Central memory CD8-positive, alpha-beta T cell (primary cell): ENCODE measurements at places on chromosomes 12 and 14.

DNA sequence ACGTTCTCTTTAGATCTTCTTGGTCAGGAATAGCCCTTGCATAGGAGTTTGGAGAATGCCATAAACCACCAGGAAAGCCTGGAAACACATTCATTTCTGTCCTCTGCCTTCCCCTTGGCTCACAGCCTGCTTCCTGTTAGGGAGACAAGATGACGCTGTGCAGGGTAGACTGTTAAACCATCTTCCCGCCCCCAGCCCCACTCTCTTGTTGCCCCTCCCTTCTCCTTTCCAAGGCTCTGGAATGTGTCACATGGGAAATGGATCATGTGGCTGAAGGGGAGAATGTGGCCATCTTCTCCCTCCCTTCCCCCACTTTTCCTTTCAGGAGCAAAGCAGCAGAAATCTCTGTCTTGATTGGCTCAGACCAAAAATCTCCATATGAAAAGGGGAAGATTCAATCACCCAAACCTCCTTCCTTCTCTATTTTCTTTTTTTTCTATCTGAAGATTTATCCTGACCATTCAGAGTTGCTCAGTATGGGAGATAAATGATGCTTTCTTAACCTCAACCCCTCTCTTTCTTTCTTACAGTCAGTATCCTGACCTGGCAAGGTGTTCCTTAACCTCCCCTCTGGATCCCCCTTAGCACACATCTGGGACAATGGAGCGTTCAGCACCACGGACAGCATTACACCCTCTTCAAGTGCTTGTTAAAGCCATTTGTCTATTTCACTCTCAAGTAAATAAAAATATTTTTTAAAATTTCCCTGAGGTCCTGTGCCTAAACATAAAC is 11.4 kb downstream of the GPR19 start:
- no peak for DNase-seq
- H3K27me3 ChIP-seq, result no peaks in the 10 kb centered on the region
- no peaks in the 10 kb centered on the region for H3K4me1 ChIP-seq
- H3K36me3 ChIP-seq, result no peaks in the 10 kb centered on the region

GRCh38 chr12:112848972-112849371 is 57.4 kb downstream of the RPH3A start:
- no peaks in the 10 kb centered on the region for H3K36me3 ChIP-seq
- H3K4me3 ChIP-seq, result no peak overlapping the region
- H3K27me3 ChIP-seq, result peaks cover 27% of the 10 kb centered on the region
- peak; percentile 20 for DNase-seq
- H3K27ac ChIP-seq, result peak overlapping the region; percentile 58
- peaks cover 22% of the 10 kb centered on the region for H3K4me1 ChIP-seq

- peak; percentile 39 for DNase-seq
- H3K27ac ChIP-seq, result peak overlapping the region; percentile 55
- H3K4me3 ChIP-seq, result no peak overlapping the region
- H3K4me1 ChIP-seq, result peaks cover 12% of the 10 kb centered on the region
- H3K36me3 ChIP-seq, result peaks cover 6% of the 10 kb centered on the region
Observed at GRCh38 chr12:126747530-126748149, 1519.3 kb upstream of the TMEM132C start.

GRCh38 chr14:23033801-23034497 is 751 bp downstream of the PSMB5 start:
- peaks cover 22% of the 10 kb centered on the region for H3K36me3 ChIP-seq
- no peak for DNase-seq
- peak overlapping the region; percentile 91 for H3K27ac ChIP-seq
- H3K4me1 ChIP-seq, result peaks cover 36% of the 10 kb centered on the region

DNA sequence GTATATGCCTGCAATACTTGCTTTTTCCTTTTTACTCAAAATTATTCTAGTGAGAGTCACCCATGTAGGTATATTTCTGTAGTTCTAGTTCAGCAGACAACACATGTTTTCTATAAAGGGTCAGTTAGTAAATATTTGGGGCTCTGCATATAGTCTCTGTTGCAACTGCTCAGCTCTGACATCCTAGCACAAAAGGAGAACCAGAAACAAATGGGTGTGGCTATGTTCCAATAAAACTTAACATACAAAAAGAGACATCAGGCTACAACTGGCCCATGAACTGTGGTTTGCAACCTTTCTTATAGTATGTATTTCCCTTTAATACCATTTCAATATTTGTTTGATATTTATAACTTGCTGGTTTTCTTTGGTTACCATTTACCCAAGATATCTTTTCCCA is 11.9 kb downstream of the NT5DC3 start:
- no peak for DNase-seq
- H3K27me3 ChIP-seq, result no peaks in the 10 kb centered on the region
- no peak overlapping the region for H3K4me3 ChIP-seq
- H3K27ac ChIP-seq, result no peak overlapping the region
- H3K4me1 ChIP-seq, result peaks cover 5% of the 10 kb centered on the region

- DNase-seq, result no peak
- H3K27ac ChIP-seq, result no peak overlapping the region
- peaks cover 7% of the 10 kb centered on the region for H3K36me3 ChIP-seq
- H3K27me3 ChIP-seq, result no peaks in the 10 kb centered on the region
- peaks cover 17% of the 10 kb centered on the region for H3K4me1 ChIP-seq
Observed at GRCh38 chr14:102528431-102529170, 19.0 kb upstream of the ANKRD9 start.

DNA sequence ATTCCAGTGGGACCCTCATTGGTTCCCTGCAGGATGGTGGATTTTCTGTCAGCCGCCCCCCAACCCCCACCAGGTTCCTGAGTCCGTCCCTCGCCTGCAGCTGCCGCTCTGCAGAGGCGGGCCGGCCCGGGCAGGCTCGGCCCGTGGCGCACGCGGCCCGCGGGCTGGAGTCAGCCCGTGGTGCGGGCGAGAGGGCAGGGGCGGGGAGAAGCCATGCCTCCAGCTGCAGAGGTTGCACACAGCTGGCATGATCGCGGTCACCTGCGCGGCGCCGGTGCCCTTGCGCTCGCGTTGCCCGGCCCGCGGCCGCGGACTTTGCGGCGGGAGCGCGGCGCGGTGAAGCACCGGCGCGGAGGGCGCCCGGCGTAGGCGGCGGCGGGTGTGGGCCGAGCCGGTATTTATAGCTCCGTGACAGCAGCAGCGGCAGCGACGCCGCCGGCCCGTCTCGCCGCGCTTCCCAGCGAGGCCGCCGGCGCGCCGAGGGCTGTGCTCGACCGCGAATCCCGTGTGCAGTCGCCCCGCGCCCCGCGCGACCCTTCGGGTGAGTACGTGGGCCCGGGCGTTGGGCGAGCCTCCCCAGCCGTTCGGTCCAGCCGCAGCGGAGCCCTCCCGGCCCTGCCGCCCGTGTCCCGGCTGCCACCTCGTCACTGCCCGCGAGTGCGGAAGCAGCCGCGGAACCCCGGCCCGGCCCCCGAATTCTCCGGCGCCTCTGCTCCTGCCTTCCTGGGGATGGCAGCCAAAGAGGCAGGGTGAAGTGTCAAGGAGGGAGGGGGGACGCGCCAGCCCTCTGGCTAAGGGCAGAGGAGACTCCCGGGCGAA is at the start of gene TMEM117:
TMEM117 (plus strand) TSS at position 426 of the 819 bp plus-strand sequence.
- DNase-seq, result peak; percentile 41
- H3K4me1 ChIP-seq, result peaks cover 42% of the 10 kb centered on the region
- H3K4me3 ChIP-seq, result peak within 1 kb of the TSS; percentile 82
- peaks cover 2% of the 10 kb centered on the region for H3K36me3 ChIP-seq

DNA sequence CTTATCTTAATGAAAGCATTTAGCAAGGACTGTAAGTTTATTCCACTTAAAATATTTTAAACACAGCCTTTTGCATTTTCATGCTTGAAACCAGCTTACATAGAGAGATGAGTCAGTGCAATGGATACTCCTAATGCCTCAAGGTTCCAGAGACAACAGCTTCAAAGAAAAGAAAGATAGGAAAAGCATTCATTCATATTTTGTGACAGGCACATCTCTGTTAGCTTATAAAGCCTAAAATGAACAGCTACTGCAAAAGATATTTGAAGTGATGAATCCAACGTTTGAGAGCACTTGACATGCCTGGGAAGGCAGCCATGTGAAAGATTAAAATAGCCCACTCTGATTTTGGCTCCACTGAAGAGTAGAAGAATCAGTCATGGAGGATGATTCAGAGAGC is 814.5 kb downstream of the RPS29 start:
- no peak overlapping the region for H3K4me3 ChIP-seq
- no peaks in the 10 kb centered on the region for H3K27me3 ChIP-seq
- no peaks in the 10 kb centered on the region for H3K36me3 ChIP-seq
- H3K4me1 ChIP-seq, result no peaks in the 10 kb centered on the region
- DNase-seq, result no peak
- no peak overlapping the region for H3K27ac ChIP-seq

DNA sequence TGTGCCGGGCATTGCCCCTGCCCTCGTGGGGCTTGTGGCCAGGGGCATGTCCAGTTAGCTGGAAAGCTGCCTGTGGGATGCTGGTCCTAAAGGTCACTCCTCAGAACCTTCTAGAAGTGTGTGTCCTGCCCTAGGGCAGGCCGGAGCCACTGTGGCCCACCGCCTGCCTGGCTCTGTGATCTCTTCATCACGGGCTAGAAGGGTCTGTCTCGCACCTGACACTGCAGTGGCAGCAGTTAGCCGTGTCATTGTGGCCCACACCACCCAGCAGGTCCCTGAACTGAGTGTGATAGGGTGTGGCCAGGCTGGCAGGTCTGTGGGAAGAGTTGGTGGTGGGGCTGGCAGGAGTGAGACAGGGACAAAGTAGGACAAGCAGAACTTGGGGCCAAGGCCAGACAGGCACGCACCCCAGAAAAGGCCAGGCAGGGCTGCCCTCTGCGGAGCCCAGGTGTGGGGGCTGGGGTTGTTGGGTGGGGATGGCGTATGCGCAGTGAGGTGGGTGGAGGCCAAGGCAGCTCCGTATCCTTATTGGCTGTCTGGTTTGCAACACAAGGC is 41.2 kb downstream of the ADGRD1 start:
- DNase-seq, result no peak
- no peaks in the 10 kb centered on the region for H3K4me1 ChIP-seq
- peaks cover 18% of the 10 kb centered on the region for H3K27me3 ChIP-seq
- no peak overlapping the region for H3K27ac ChIP-seq

DNA sequence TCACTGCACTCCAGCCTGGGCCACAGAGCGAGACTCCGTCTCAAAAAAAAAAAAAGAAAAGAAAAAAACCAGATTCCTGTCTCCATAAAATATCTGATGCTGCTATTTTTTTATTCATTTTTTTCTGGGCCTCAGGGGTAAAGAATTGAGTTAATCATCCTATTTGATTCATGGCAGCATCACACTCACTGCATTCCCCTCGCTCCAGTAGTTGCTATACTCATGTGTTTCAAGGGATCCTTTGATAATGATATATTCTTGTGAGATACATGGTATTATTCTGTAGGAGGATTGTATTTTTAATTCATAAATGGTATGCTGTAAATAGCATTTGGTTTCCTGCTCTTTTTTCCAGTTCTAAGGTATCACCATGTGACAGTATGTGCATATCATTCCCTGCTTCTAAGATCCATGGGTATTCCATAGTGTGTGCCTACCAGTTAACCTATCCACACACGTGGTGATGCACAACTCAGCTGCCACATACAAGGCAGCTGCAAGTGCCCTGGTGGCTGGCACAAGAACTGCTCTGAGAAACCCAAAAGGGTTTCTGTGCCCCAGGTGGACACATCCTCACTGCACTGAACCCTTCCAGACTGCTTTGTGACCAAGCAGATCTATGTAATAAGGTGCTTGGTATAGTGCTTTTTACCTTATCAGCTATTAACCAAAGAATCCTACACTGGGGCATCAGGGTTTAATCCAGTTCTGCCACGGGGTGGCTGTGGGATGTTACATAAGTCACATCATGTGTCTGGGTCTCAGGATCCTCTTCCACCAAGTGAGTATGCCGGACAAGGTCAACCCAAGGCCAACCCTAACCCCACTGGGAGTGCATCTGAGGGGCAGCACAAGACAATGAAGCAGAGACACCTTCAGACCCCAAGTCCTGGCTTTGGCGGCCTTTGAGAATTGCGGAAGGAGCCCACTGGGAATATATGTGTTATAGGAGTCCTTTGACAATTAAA is 74.6 kb downstream of the ZFP36L1 start:
- H3K27ac ChIP-seq, result no peak overlapping the region
- H3K27me3 ChIP-seq, result no peaks in the 10 kb centered on the region
- H3K4me3 ChIP-seq, result no peak overlapping the region
- peaks cover 26% of the 10 kb centered on the region for H3K4me1 ChIP-seq
- DNase-seq, result no peak
- H3K36me3 ChIP-seq, result no peaks in the 10 kb centered on the region

- no peak overlapping the region for H3K27ac ChIP-seq
- peaks cover 54% of the 10 kb centered on the region for H3K27me3 ChIP-seq
- H3K4me1 ChIP-seq, result peaks cover 18% of the 10 kb centered on the region
- no peak overlapping the region for H3K4me3 ChIP-seq
- peaks cover 2% of the 10 kb centered on the region for H3K36me3 ChIP-seq
Observed at GRCh38 chr14:23573384-23574015, 5.1 kb downstream of the JPH4 start.

GRCh38 chr12:57250541-57250940 is 446 bp downstream of the STAC3 start:
- H3K4me3 ChIP-seq, result no peak overlapping the region
- H3K27ac ChIP-seq, result no peak overlapping the region
- no peaks in the 10 kb centered on the region for H3K4me1 ChIP-seq
- DNase-seq, result no peak
- H3K27me3 ChIP-seq, result no peaks in the 10 kb centered on the region

DNA sequence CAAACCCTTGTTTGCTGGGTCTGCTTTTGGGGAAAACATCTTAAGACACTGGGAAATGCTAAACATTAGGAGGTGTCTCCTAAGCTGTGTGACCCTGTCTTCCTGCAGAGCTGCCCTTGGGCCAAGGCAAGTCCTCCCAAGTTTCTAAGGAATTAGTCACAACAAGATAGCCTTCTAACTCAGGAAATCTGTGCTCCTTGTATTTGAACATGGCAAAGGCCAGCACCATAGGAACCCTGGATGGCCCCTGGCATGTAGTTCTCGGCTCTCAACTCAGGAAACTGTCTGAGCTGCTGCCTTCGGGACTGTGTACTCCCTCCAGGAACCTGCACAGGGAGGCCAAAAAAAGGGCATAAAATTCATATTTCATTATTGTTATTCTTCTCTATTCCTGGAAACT is 37.6 kb upstream of the LTBP2 start:
- peaks cover 17% of the 10 kb centered on the region for H3K4me1 ChIP-seq
- peaks cover 7% of the 10 kb centered on the region for H3K36me3 ChIP-seq
- no peaks in the 10 kb centered on the region for H3K27me3 ChIP-seq
- H3K4me3 ChIP-seq, result no peak overlapping the region
- DNase-seq, result no peak
- H3K27ac ChIP-seq, result peak overlapping the region; percentile 49

- peaks cover 23% of the 10 kb centered on the region for H3K4me1 ChIP-seq
- DNase-seq, result no peak
- no peak overlapping the region for H3K27ac ChIP-seq
Observed at GRCh38 chr12:57823131-57823907, 4.8 kb upstream of the AVIL start.

GRCh38 chr14:101862711-101863110 is 101.2 kb downstream of the PPP2R5C start:
- peaks cover 46% of the 10 kb centered on the region for H3K4me1 ChIP-seq
- DNase-seq, result no peak
- H3K36me3 ChIP-seq, result peaks cover 60% of the 10 kb centered on the region
- H3K4me3 ChIP-seq, result no peak overlapping the region
- no peak overlapping the region for H3K27ac ChIP-seq

- no peaks in the 10 kb centered on the region for H3K4me1 ChIP-seq
- H3K36me3 ChIP-seq, result no peaks in the 10 kb centered on the region
- H3K4me3 ChIP-seq, result no peak overlapping the region
- no peak for DNase-seq
- no peaks in the 10 kb centered on the region for H3K27me3 ChIP-seq
- no peak overlapping the region for H3K27ac ChIP-seq
Observed at GRCh38 chr12:84638811-84639368, 273.7 kb downstream of the SLC6A15 start.
